ENCODE measurements at places on chromosomes 3 and 15. TPM values are rescaled to one million over a fixed set of nuclear protein-coding genes. Genes with fewer than 3 reads are reported as not detected.

COL6A5 gene
- total RNA-seq = 0.08 TPM

PCSK6 gene
- 66.2 TPM for total RNA-seq

GCSAM gene
- not detected for total RNA-seq

FBN1 gene
- total RNA-seq = 16.8 TPM

SLC15A2 gene
- total RNA-seq = 2.5 TPM

RAB43 gene
- total RNA-seq = 28.7 TPM

GPR15 gene
- 2.4 TPM for total RNA-seq

TRAT1 gene
- not detected for total RNA-seq

DNA sequence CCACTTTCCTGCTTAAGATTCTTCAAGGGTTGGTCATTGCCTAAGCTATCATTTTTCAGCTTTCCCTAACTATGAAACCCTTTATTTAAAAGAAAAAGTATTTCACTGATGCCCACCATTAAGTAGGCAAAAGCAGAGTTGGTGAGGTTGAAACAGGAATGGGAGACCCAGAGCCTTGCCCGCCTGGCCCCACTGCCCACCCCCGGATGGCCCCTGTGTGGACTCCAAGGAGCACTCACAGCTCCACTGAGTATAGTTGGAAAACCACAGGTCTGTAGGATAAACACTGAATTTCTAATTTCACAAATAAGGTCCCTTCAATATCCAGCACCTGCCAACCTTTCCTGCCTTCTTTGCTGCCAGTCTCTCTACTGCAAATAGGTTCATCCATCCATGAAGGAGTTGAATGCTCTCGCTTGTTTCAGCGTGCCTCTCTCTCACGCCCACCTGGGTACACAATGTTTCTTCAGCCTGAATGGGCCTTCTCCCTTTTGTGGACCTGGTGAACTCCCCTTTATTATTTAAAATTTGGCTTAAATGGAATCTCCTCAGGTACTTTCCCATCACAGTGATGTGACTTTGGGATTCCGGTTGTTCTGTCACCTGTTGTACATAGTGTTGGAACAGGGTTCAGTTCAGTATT lies 8.7 kb upstream of the ACAP2 start:
- DNase-seq = no peak

DNA sequence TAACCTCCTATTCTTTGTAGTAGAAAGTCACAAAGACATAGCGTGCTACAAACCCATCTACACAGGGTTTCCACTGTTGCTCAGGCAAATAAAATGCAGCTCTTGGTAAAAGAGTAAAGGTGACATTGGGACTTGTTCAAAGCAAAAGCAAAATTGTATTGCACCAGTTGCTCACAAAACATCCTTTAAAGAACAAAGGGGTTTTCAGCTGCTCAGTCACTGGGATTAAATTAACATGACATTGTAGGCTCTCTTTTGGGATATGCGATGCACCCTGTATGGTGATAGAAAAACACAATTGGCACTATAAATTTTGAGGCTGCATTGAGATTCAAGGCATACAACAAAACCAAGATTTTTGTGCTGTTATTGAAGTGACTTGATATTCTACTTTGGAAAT lies 447.3 kb upstream of the CNTN3 start:
- DNase-seq = no peak

DNA sequence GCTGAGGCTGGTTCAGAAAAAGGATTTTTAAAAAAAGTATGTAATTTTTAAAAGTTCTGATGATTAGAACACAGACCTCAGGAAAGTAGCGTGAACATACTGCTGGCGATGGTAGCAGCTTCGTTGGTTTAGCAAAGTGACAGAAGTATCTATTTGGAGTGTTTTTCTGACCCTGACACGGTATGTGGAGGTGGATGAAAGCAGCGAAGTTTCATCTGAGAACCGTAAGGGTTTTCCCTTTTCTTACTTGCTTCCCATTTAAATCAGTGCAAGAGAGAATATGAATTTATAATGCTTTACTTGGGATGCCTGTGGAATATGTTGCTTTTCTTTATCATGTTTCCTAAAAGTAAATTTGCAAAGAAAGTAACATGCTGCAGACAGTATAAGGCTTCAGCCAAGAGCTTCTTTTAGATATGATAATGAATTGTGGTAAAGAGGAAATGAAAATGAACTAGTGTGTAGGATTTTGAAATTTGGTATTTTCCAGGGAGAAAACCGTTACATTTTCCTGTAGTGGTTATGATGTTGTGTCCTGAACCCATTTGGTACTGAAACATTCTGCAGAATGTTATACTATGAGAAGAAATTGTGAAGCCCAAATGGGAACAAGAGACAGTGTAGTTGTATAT lies 3.9 kb downstream of the CHST2 start:
- no peak for DNase-seq

- no peak for DNase-seq
These were observed 11.8 kb downstream of the LZTFL1 start for GRCh38 chr3:45830121-45830520.

GRCh38 chr3:48128774-48129173 lies 59.4 kb downstream of the CDC25A start:
- DNase-seq = no peak

- DNase-seq = no peak
These were observed 181.4 kb upstream of the GRM7 start for GRCh38 chr3:6679510-6679909.

- DNase-seq = no peak
These were observed 34.5 kb upstream of the IQCF6 start for GRCh38 chr3:51813539-51813938.

DNA sequence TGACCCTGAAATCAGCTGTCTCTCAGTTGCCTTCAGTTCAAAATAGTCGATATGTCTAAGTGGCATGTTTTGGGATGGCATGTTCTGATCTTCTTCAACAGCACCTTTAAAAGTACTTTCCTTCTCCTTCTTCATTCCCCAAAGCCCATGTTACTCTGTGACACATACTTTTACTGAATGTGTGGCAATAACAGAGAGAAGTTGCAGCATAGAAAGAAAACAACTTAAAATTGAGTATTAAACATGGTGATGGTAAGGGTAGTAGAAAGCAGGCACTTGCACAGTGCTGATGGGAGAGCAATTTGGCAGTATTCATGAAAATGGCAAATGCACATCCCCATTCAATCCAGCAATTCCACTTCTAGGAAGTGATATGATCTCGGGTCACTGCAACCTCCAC lies 12.3 kb upstream of the ULK4 start:
- DNase-seq = no peak

DNA sequence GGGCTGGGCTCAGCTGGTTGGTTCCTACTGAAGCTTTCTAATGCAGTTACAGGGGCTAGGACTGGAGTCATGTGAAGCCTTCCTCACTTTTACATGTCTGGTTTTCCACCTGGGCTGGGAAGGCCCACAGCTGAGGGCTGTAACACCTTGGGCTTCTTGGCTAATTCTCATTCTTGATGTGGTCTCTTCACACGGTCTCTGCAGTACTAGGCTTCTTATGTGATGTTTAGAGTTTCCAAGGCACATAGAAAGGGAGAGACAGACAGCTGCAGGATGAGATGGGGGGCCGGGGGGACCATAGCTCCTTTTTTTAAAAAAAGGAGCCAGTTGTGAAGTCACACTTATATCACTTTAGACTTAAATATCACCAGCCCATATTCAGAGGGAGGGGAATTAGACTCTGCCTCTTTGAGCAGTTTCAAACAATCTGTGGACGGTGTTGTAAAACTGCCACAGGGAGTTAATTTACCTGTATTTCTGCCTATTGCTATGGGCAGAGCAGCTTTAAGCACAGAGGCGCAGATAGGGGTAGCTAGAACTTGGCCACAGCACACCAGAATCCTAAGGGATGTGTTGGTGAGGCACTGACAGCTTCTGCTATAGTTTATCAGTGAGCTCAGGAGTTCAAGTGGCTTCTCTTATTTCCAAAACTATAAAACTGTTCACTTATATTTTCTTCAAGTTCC lies 46.7 kb downstream of the NKIRAS1 start:
- DNase-seq = no peak

DNA sequence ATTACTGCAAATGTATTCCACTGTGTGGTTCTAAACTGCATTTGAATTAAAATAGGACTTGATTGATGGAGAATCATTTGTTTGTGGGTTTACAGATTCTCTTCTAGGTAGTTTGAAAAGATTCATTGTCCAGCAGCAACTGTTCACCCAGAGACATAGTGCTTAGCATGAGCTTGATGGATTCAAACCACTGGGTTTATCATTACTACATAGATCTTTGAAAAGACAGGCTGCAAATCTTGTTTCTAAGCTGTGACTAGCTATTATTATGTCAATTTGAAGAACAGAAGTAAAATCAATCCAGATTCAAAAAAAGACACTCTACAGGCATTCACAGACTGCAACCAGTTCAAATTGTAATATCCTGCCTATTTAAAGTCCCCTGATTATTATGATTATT lies 49.8 kb downstream of the MBNL1 start:
- DNase-seq = no peak

GRCh38 chr3:147919496-147919895 lies 510.3 kb downstream of the ZIC1 start:
- DNase-seq = no peak

DNA sequence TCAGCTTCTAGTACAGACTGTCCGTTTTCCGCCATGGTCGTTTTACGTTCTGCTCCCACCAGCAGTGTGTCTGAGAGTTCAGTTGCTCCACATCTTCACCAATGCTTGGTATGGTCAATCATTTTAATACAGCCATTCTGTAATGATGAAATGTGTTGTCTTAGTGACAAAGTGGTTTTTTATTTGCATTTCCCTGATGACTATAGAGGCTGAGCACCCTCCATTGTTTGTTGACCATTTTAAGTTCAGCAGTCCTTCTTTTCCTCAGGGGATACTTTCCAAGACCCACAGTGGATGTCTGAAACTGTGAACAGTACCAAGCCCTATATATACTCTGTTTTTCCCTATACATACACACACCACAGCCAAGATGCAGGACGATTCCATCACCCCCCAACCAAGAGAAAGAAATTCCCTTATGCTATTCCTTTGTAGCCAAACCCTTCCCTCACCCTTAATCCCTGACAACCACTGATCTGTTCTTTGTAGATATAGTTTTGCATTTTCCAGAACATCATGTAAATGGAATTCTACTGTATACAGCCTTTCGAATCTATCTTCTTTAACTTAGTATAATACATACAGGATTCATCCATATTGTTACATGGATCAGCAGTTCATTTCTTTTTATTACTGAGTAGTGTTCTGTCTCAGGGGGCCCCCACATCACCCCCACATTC lies 55.9 kb downstream of the C3orf20 start:
- no peak for DNase-seq

- DNase-seq = no peak
These were observed 210.2 kb downstream of the TJP1 start for GRCh38 chr15:29612096-29612495.

DNA sequence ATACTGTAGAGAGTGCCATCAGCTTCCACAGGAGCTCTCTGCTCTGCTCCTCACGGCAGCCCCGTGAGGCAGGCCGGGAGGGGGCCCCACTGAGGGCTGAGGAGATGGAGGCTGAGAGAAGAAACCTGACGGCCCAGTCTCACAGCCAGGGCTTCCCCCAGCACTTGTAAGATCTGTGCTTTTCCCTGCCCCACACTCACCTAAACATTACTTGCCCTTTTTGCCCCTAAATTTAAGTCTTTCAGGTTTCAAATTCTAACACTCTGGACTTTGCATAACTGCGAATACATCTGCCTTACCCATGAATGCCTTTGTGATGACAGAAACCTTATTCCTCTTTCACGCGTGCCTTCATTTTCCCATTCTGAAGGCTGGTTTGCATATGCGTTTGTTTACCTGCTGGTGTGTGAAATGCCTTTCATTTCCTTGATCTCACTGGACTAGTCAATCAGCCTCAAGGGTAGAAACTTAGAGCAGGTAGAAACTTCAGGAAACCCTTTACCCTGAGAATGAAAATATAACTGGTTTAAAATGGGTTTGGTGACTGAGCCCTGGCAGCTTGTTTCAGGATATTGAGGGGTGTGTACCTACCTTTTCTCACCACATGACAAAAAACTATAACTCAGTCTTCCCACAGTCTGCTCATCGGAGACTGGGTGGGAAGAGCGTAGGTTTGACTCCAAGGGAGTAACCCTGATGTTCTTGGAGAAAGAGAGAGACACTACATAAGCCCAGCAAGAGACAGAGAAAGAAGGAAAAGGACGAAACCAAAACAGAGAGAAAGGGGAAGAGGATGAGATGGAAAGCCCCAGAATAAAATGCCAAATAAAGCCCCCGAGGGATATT lies 20.1 kb downstream of the SLC12A8 start:
- no peak for DNase-seq

- no peak for DNase-seq
These were observed 62.5 kb upstream of the TAMM41 start for GRCh38 chr3:11908981-11909698.

GRCh38 chr3:110697961-110698360 lies 373.7 kb upstream of the NECTIN3 start:
- DNase-seq = no peak

GRCh38 chr15:88652456-88653199 lies 13.8 kb downstream of the ISG20 start:
- no peak for DNase-seq

DNA sequence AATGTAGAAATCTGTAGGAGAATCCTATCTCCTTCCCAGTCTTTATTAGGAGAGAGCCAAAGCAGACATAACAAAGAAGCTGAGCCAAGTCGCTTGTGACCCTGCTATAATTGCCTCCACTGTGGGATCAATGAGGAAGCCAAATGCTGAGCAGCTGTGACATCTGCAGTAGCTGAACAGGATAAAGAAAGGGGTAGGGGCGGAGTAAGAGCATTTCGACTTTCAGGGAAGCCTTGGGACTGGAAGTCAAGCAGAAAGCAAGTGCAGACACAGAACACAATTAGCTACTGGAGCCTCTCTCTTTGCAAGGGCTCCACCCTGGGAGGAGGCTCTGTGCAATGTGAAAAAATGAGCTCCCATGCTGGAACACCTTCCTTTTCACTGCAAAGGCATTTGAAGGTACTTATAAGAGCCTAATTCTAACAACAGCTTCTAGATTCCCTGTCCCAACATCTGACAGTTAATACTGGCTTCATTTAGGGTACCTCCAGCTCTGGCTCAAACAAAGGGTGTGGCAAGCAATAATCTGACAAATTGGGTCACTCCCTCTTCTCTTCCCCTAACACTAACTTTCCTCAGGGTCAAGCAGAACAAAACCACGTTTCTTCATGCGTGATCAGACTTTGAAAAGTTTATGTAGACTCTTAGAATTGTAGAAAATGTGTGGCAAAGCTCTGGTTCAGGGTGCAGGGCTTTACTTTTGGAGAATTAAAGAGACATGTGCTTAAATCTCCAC lies 166.4 kb downstream of the CADPS start:
- DNase-seq = no peak

DNA sequence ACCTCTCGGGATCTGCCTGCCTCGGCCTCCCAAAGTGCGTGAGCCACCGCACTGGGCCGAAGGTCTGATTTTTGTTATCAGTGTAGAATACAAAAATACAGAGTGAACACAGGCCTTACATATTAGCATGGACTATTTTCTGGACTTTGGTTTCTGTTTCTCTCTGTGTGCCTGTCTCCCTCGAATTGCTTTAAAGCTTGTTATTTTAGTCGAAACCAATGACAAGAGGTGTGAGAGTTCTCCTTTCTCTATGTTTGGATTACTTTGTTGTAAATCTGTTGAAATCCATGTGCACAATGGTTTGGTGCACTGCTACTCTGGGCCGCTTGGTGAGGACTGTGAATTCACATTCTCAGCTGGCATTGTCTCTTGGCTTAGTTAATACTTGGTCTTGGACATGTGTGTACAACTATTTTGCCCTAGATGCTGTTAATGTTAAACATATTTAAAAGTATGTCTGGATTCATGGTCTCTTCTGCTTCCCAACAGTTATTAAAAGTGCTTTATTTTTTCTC lies 23.9 kb downstream of the MED12L start:
- no peak for DNase-seq
